HL-60 (cell line): ENCODE measurements at places on chromosomes 11 and 22.

GRCh38 chr22:50022171-50022819 lies 9.7 kb upstream of the IL17REL start:
- no peak for DNase-seq

DNA sequence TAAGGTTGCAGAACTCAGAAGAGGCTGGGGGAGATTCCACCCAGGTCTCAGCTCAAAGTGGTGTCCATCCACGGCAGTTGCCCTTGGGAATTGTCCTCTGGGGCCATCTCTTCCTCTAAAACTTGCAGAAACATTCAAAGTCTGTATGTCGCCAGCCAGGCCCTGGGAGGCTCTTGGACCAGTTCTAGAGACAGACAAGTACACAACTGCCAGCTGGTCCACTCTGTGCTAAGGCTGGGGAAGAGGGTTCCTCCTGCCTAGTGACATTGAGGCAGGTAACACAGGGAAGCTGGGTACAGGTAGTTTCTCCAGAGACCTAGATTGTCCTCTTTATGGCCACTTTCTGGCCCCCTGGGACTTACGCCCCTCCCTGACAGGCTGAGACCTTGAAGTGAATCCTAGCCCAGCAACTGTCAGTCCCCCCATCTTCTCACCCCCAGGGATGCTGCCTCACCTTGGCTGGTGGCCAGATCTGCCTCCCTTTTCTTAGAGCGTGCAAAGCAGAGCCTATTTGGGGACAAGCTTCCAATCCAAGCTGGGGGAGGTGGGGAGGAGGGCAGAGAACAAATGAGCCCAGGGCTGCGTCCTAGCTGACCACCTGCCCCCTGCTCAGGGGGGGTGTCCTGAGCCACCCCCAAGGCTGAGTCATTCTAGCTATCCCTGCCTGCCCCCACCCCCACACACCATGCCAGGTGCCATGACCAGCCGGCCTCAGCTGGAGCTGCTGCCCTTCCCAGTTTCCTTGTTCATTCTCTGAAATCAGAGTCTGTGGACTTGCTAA lies 8.4 kb downstream of the FAM83F start:
- no peak for DNase-seq

- DNase-seq = no peak
Measured at GRCh38 chr11:13721760-13722159, 53.3 kb downstream of the FAR1 start.

- DNase-seq = peak; percentile 28
Measured at GRCh38 chr11:61922539-61922938, 5.2 kb upstream of the RAB3IL1 start.

GRCh38 chr11:60950933-60951605 lies 907 bp downstream of the SLC15A3 start:
- DNase-seq = no peak
